ENCODE measurements at places on chromosomes 12 and 14. TPM values are rescaled to one million over a fixed set of nuclear protein-coding genes. Genes with fewer than 3 reads are reported as not detected.

Gene NKX2-1
- total RNA-seq, result 0.16 TPM

Gene EXOC3L4
- not detected for total RNA-seq

Gene OAS3
- total RNA-seq, result 18.4 TPM

Gene TMPRSS12
- not detected for total RNA-seq

Gene PPFIA2
- total RNA-seq, result not detected

Gene ITPR2
- 52.5 TPM for total RNA-seq

Gene SIX6
- not detected for total RNA-seq

Gene DACT1
- total RNA-seq, result 8.4 TPM

Gene ZNF140
- total RNA-seq, result 20.8 TPM

Gene CD4
- total RNA-seq, result 137 TPM

Gene CLEC14A
- total RNA-seq, result not detected

Gene LRP1-AS
- not detected for total RNA-seq

Gene PRB2
- not detected for total RNA-seq

Gene KRT6B
- not detected for total RNA-seq

Gene ASPG
- 0.38 TPM for total RNA-seq

Gene TSPAN9
- 0.70 TPM for total RNA-seq

Gene RASSF8
- not detected for total RNA-seq

Gene RD3L
- not detected for total RNA-seq

Gene PAPLN
- total RNA-seq, result 0.20 TPM

Gene LTBR
- total RNA-seq, result 1.6 TPM

Gene CCDC198
- not detected for total RNA-seq

Gene TGFB3
- total RNA-seq, result 8.8 TPM

Gene KCNH3
- 5.6 TPM for total RNA-seq

Gene FAM186B
- 0.35 TPM for total RNA-seq

Gene RNU6-7
- not detected for total RNA-seq

Gene DLK1
- not detected for total RNA-seq

Gene ASCL1
- not detected for total RNA-seq

Gene ACADS
- total RNA-seq, result 10.2 TPM

Gene RNASE3
- not detected for total RNA-seq

Gene ARL6IP4
- total RNA-seq, result 204 TPM

Gene KRT6C
- not detected for total RNA-seq

Gene SRRM4
- total RNA-seq, result not detected

Gene OAS2
- total RNA-seq, result 62.2 TPM

Gene GABARAPL1
- total RNA-seq, result 49.9 TPM

Gene CLEC4A
- total RNA-seq, result 2.3 TPM

Gene NRL
- 3.4 TPM for total RNA-seq

Gene KRT73
- 6.8 TPM for total RNA-seq

Gene RAD9B
- total RNA-seq, result not detected

Gene ALDH6A1
- total RNA-seq, result 14.8 TPM

Gene KCNH5
- not detected for total RNA-seq

Gene LRRC43
- not detected for total RNA-seq

Gene BDKRB2
- total RNA-seq, result 0.09 TPM
